ENCODE measurements at places on chromosomes 3 and 15.

DNA sequence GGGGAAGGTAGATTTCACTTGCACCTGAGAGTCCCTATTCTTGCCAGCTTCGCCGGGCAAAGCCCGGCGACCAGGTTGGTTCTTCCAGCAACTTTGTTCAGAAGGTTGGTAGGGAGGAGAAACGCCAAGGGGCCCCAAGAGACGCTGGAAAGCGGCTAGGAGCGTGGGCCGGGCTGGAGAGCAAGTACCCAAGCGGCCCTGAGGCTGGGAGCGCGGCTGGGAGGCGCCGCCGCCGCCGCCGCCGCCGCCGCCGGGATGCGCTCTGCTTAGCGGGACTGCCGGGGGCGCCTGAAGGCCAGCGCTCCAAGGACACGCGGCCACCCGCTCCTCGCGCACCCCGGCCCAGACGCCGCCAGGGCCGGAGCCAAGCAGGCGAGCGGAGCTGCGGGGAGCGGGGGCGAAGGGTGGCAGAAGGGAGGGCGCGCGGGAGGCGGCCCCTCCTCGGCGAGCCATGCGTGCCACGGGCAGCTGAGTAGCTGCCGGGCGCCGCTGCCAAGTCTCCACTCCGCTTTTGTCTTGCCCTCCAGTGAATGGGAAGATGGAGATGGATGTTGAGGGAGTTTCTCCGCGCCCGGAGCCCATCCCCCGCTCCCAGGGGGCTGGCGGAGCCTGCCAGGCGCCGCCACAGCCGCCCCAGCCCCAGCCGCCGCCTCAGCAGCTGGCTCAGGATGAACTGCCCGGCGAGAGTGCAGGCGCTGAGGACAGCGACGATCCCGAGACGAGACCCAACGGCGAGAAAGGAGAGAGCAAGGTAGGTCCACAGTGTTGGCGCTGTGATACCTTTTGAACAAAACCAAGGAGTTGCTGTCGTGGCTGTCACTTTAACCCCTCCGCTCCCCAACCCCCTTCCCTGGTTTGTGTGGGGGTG is 227.4 kb upstream of the AZI2 start:
- DNase-seq: peak; percentile 32

GRCh38 chr3:152472672-152472954 is 203.9 kb downstream of the MBNL1 start:
- no peak for DNase-seq

DNA sequence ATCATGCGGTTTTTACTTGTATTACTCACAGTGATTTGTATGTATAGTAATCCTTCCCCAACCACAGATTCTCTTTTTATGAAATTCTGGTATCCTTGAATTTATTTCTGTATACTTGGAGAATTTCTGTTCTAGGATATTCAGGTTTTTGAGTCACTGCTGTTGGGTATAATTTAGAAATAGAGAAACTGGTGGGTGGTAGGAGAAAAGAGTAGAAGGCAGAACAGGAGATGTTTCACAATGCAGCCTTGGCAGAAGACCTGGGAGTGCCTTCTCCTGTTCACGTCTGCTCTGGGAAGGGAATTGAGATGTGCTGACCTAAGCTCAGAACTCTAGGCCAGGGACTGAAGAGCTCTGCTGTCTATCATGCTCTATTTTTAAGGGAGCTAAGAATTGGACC is 193.6 kb downstream of the EPHB1 start:
- DNase-seq: no peak

DNA sequence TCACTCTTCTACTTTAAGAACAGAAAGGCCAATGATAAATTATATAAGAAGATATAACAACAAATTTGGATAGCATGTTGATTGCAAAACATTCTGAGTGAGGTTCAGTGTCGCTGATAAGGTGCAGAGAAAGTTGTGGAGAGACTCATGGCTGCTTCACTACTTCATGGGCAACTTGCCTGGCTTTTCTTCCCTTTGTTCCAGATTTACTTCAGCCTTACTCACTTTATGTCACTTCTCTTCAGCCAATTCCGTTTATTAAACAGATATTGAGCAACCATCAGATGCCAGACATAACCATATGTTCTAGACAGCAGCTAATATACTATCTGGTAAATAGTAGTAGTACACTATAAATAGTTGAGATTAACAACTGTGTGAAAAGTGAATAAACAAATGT is 150.0 kb upstream of the CHL1 start:
- DNase-seq: no peak

- peak; percentile 18 for DNase-seq
Observed at GRCh38 chr3:85360742-85361387, 402.1 kb downstream of the CADM2 start.

DNA sequence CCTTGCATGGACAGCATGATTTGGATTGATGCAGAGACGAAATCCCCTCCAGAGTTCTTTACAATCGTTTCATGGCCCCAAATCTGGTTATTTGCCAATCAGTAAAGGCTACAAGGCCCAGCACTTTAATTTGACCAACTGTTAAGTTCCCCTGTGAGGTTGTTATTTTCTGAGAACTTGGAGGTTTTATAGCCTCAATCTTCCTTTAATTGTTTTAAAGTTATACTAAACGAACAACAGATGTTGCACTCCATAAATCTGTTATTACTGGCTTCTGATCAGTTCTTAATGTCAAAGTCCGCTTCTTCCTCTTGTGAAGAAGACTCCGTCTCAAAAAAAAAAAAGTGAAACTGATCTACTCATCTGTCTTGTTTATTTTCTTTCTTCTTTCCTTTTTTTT is 30.8 kb downstream of the LARP6 start:
- DNase-seq: no peak

DNA sequence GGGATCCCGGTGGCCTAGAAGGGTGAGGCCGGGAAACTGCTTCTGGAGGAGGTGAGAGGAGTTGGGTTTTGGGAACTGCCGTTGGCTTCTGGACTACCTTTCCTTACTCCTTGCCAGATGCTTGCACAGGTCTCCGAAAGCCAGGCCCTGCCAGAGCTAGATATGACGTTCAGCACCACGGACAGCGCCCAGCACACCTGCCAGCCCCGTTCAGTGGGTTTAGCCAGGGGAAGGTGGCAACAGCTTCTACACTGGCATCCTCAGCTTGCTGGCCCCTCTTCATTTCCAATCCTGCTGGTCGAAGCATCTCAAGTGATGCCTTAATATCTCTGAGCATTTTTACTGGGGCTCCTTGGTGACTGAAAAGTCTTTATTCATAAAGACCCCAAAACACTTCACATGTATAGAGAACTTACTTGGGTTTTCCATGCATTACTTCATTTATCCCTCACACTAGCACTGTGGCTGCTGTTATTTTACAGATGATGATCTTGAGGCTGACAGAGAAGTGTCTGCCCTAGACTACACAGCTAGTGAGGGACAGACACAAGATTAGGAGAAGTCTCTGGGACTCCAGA is 21.9 kb downstream of the HCN4 start:
- DNase-seq: peak; percentile 40

- DNase-seq: no peak
Observed at GRCh38 chr3:195570344-195570743, 13.4 kb downstream of the APOD start.

DNA sequence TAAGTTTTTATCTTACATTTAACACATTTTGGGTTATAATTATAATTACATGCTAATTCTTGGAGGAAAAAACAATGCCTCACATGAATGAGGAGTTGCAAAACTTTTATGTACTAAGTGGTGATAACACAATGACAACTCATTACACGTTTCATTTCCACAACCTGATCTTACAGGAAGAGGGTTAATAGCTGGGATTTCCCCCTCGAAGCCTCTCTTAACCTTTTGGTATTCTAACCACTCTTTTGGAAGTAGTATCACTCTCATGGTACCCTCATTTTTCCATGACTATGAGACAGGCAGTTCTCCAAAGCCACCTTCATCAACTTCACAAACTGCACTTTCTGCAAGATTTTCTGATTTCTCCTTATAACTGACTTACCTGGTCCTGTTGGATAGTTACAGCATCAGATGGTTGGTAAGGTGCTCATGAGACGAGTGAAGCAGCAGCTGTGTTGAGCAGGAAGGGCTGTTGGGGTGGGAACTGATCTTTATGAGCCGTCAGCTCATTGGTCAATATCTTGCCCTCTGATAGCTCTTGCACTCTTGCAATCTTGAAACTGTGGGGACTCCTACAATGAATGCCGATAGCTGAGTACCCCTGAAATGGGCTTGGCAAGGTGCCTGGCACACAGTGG is 41.6 kb downstream of the ACAN start:
- DNase-seq: no peak

- DNase-seq: no peak
Observed at GRCh38 chr15:88630798-88631463, 7.9 kb upstream of the ISG20 start.

DNA sequence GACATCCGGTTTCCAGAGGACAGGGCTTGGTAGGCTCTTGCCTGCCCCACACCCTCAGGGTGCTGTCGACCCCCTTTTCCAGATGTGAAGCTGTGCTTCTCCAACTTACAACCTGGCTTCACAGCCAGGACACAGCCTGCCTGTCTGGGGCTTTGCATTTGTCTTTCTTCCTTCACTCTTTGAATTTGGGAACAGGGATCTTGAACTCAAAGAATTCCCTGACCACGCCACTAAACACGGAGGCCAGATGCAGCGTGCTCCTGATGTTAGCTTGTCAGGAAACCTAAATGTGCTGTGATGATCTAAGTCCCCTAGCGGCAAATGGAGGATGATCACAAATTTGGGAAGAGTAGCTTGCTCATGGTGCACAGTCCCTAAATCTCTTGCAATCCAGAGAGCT is 244.8 kb upstream of the RGMA start:
- peak; percentile 8 for DNase-seq

GRCh38 chr15:98684436-98684835 is 36.1 kb downstream of the IGF1R start:
- DNase-seq: peak; percentile 70

DNA sequence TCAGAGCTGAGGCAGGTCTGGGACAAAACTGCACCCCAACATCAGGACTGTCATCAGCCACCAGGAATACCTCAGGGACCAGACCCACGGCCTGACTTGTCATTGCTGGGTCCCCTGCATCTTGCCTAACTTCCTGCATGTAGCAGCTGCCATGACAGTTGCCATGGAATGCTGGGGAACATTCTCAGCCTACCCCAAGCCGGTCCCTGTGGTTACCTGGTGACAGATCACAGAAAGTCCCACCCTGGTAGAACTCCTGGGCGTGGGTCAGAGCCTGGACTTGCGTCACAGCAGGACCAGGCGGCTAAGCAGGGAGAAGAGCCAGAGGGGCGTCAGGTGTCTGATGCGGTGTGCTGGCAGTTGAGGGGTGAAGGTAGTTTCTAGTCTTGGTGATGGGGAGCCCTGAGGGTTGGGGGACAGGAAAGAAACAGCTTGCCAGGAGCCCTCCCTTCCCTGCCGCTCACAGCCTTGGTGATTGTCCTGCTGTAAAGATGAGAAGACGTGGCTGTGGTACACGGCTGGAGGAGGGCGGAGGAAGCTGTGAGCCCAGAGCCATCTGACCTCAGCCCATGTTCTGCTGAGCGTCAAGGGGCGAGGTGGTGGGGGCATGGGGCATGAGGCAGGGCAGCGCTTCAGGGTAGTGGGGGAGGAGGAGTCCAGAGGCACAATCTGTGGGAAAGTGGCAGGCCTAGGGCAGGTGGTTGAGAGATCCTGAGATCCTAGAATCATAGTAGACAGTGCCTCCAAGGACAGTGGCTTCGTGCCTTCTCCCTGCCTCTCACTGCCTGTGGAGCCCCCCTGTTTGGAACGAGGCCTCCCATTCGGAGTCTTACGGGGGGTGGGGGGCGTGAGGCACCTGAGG is 5.4 kb downstream of the H1-8 start:
- no peak for DNase-seq

- DNase-seq: no peak
Observed at GRCh38 chr3:45464336-45465170, 76.2 kb downstream of the LARS2 start.

- peak; percentile 99 for DNase-seq
Observed at GRCh38 chr3:34012102-34012461, 213.7 kb downstream of the PDCD6IP start.

- peak; percentile 45 for DNase-seq
Observed at GRCh38 chr15:77059786-77060361, 11.0 kb downstream of the TSPAN3 start.

DNA sequence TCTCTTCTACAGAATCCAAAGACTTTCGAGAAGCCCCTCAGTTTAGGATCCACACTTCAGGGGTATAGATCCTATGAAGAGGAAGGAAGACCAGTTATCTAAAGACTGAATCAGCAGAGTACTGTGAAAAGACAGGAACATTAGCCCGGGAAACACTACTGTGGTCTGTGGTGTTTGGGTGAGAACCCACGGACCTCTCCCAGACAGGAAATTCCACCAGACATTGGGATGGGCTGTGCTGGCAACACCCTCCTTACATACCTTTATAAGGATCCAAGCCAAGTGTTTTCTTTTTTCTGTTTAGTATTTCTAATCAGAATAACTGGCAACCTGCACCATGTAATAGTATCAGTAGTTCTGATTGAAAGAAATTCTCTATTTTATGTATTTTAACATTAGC is 14.1 kb downstream of the TMEM207 start:
- peak; percentile 46 for DNase-seq

DNA sequence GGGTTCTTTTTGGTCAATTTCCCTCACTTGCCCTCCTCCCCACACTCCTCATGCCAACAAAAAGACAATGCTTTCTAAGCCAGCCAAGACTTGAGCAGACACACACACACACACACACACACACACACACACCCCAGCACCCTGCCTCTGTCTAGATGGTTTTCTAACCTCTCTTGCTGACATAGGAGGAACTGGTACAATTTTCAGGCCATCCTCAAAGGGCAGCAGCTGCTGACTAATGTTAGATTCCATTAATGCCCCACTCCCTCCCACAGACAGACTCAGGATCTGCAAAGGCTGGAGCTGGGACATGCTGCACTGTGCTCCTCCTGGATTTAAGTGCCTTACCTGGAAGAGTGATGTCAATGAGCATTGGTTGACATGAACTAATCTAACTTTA is 438.4 kb downstream of the OCA2 start:
- peak; percentile 6 for DNase-seq

- DNase-seq: peak; percentile 80
Observed at GRCh38 chr3:136819392-136819730, 435 bp downstream of the SLC35G2 start.

- no peak for DNase-seq
Observed at GRCh38 chr15:62465173-62465572, 300.1 kb upstream of the C2CD4B start.

DNA sequence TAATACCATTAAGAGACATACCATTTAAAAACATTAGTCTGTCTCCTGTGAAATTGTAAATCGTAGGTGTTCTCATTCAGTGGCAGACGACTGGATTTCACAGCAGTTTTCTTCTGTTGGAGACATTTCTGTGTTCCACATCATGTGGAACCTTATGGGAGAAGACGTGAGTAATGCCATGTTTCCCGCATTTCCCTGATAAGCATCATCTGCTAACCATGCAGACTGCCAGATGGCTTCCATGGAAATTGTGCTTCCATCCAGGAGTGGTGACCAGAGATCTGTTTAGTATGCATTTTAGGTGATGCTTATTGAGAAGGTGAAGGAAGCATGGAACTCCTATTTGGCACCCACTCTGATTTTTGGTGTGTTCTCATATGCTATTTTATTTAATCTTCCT is 28.4 kb upstream of the ST3GAL6 start:
- DNase-seq: peak; percentile 57

GRCh38 chr3:113736548-113737089 is 9.4 kb downstream of the NAA50 start:
- DNase-seq: peak; percentile 69

GRCh38 chr3:149368674-149369497 is 8.6 kb downstream of the TM4SF1 start:
- DNase-seq: no peak
